ENCODE measurements at places on chromosomes 4 and X.

- no peak for DNase-seq
These were observed 9.4 kb downstream of the ATRX start for GRCh38 chrX:77776659-77777058.

GRCh38 chrX:119654112-119654531 lies 38.8 kb downstream of the SEPTIN6 start:
- DNase-seq: no peak

DNA sequence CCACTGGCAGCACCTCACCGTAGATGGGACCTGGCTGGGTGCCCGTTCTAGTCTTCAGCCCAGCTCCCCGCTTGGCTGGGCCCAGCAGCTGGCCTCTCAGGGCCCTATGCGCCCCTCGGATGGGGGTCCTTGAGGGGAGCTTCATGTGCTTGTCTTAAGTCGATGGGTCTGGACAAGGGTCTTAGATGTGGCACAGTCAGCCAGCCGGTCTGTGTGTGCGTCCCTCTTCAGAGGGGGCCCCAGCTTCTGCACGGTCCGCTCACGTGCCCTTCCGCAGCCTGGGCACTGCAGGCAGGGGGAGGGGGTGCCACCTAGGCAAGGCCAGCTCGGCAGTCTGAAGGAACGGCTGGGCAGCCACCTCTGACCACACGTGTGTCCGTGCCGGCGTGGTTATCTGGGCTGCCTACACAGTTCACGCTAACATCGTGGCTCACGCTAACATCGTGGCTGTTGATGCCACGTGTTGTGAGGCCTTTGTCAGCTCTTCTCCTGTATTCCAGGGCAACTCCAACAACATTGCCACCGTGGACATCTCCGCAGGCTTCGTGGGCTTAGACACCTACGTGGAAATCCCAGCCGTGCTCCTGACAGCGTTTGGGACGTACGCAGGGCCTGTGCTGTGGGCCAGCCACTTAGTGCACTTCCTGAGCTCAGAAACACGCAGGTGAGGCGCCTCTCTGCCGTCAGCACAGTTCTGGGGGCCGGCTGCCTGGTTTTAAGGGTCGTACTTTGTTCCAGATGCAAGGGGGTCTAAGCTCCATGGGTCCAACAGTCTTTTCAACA lies 34.5 kb downstream of the PIGG start:
- no peak for DNase-seq

DNA sequence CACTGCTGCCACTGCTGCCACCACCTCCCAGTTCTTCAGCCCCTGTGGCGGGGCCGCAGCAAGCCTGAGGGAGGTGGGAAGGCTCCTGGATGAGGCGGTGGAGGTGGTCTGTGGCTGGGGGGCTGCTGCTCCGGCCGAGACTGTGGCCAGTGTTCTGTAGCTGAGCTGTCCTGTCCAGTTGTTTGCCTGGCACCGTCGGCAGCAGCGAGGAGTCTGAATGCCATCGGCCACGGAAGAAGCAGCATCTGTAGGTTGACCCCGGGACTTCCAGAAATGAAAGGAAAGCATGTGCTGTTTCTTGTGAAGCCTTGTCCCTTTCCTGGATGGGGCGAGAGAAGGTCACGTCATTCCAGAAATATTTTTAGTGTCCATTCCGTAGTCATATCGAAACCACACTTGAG lies 3.3 kb downstream of the C4orf54 start:
- DNase-seq: no peak

GRCh38 chr4:2332201-2332975 lies 70.5 kb upstream of the MXD4 start:
- DNase-seq: no peak

- no peak for DNase-seq
These were observed 41.3 kb downstream of the WDR1 start for GRCh38 chr4:10075158-10075863.

GRCh38 chr4:160716551-160716950 lies 1447.2 kb downstream of the FSTL5 start:
- no peak for DNase-seq

DNA sequence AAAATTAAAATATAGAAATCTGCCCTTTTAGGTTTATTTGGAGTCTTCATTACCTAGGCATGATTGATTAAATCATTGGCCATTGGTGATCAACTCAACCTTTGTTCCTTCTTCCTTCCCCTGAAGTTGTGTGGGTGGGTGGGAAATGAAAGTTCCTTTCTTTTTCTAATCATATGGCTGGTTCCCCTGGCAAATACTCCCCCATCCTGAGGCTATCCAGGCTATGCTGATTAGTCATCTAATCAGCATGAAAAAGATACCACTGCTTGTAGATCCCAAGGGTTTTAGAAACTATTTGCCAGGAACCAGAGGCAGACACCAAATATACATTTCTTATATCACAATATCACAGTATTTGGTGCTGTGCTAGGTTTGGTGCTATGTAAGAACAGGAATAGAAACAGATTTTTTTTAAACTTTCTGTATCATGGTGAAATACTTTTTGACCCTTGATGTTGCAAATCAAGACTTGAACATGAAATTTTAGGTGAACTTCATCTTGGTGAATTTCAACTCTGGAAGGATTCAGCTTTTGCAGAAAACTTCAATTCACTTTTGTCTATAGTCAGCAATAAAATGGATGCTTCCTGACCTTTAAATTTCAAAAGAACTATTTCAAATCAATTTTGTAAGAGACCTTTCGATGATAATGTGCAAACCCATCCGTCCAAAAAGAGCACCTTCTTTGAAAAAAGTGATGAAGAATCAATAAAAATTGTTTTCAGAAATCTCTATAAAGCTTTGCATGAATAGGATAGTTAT lies 71.1 kb downstream of the CCSER1 start:
- no peak for DNase-seq

DNA sequence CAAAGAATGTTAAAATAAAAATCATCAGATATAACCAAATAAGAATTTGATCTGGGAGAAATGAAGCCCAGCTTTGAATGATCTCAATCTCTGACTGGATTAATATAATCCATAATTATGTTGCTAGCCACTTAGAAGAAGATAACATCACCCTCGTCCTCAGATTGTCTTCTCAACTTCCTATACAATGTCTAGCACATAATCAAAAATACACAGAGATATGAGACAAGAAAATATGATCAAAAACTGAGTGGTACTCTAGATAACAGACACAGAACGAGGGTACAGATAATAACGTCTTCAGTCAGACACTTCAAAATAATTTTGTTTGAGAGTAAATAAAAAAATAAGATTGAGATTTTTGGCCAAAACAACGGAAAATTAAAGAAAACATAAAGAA lies 47.1 kb downstream of the EVC2 start:
- DNase-seq: no peak

- DNase-seq: no peak
These were observed 123.2 kb upstream of the FAM9C start for GRCh38 chrX:13167481-13168231.

DNA sequence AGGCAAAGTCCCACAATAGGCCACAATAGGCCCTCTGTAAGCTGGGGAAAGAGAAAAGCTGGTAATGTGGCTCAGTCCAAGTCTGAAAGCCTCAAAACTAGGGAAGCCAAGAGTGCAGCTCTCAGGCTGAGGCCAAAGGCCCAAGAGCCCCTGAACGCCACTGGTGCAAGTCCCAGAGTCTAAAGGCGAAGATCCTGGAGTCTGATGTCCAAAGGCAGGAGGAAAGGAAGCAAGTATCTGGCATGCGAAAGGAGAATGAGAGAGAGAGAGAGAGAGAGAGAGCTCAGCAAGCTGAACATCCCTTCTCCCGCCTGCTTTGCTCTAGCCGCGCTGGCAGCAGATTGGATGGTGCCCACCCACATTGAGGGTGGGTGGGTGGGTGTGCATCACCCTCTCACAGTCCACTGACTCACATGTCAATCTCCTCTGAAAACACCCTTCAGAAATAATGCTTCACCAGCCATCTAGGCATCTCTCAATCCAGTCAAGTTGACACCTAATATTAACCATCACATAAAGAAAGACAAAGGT lies 30.9 kb upstream of the ELF2 start:
- no peak for DNase-seq

GRCh38 chr4:122823476-122823875 lies 3.2 kb upstream of the FGF2 start:
- DNase-seq: no peak

DNA sequence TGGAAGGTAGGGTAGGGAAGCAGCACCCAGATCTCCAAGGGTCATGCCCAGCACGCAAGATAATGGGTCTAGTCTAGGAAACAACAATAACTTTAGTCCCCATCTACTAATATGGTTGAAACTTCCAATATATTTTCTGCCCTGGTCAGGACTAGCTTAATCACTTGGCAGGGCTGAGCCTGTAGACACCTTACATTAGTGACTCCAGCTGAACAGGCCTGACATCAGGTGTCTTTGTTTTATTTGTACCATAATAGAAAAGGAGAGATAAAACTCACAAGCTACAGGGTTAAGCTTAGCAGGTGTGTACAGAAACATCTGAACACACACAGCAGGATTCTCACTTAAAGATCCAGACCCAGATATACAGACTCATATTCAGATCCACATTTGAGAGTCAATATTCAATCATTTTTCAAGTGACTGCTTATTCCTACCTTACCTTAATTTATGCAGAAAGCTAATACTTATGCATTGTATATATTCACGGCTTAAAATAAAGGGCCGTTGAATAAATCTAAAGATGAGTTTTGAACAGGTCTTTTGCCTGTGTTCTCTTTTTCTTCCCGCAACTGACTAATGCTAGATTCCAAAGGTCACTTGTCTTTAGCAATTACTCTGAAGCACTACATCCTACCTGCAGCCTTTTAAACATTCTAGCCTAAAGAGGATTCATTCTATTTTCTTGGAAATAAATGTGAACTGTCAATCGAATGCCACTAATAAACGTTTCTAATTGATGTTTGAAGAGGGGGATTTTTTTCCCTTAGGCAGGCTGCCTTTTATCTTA lies 745.3 kb downstream of the RPA4 start:
- no peak for DNase-seq

- no peak for DNase-seq
These were observed 17.6 kb downstream of the SLIT2 start for GRCh38 chr4:20269320-20269719.

DNA sequence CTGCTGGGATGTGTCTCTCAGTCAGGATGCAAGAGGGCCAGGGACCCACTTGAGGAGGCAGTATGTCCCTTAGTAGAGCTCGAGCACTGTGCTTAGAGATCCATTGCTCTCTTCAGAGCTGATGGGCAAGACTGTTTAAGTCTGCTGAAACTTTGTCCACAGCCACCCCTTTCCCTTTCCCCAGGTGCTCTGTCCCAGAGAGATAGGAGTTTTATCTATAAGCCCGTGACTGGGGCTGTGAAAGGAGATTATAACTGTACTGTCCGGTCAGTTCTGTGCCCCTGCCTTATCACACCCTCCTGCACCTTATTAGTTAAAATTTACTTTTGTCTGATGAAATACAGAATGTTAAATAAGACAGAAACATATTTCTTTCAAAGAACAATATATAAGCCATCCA lies 378.4 kb downstream of the PABPC4L start:
- no peak for DNase-seq

- no peak for DNase-seq
These were observed 7.2 kb upstream of the PUDP start for GRCh38 chrX:7155163-7155562.

GRCh38 chrX:2188330-2188792 lies 312.4 kb downstream of the DHRSX start:
- DNase-seq: no peak

- no peak for DNase-seq
These were observed 89.7 kb downstream of the EPHA5 start for GRCh38 chr4:65580551-65580950.

GRCh38 chr4:152947311-152947710 lies 11.2 kb downstream of the FHDC1 start:
- no peak for DNase-seq

DNA sequence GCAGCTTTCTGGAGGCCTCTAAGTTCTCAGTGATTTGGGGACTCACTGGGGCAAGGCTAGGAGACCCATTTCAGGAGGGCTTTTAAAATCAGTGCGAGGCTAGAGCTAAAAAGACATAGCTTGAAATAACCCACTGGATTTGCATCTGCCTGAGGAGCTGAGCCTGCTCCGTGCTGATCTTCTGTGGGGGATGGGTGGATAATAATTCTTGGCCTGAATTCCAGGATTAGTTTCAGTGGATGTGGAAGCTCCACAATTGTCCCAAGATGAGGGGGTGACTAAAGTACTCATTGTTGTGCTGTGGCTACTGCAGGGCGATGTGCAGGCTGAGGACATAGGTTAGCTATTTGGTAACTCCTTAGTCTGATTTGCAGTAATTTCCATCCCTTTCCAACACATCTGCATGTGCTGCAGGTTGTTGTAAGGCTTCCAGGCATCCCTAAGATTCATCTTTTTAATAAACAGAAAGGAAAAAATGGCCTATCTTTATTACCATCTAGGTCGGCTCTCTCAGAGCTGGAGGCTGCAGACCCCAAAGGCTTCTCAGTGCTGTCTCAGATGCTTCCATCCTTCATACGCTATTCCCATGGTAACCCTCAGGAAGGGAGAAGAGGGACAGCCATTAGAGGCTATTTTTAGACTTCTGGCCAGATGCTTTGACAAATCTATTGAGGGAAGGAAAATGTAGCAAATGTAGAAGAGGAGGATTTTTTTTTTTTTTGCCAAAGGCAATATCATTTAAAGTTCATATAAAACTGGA lies 63.4 kb downstream of the GRXCR1 start:
- no peak for DNase-seq

GRCh38 chr4:79673377-79673776 lies 265.3 kb upstream of the GK2 start:
- DNase-seq: no peak

Data from activated T-cell treated with anti-CD3 and anti-CD28 coated beads for 4 hours (primary cell).